Stimulated activated CD4-positive, alpha-beta T cell treated with anti-CD3 and anti-CD28 coated beads, TNF-alpha, amount 100 ng/mL, for 1 hour (primary cell): ENCODE measurements at places on chromosomes 2 and 18.

GRCh38 chr18:43606795-43607194, 329.5 kb upstream of the SYT4 start:
- no peak for DNase-seq

DNA sequence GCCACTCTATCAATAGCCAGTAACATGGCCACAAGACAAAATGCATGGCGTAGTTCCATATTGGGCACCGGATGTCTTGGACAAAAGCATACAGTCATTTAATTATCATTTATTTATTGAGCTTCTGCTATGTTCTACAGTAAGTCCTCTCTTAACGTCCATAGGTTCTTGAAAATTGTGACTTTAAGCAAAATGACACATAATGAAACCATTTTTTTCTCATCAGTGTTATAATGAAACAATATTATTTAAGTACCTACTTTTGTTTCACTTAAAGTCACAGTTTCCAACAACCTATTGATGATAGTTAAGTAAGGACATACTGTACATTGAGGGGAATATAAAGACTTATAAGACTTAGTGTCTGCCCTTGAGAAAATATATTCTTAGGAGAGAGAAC, 84.9 kb downstream of the XRCC5 start:
- no peak for DNase-seq

- DNase-seq: no peak
Observed at GRCh38 chr18:69755856-69756496, 191.7 kb downstream of the CD226 start.

GRCh38 chr18:27363872-27364271, 178.8 kb upstream of the CHST9 start:
- no peak for DNase-seq

GRCh38 chr2:145802133-145802532, 1282.2 kb upstream of the ZEB2 start:
- no peak for DNase-seq

DNA sequence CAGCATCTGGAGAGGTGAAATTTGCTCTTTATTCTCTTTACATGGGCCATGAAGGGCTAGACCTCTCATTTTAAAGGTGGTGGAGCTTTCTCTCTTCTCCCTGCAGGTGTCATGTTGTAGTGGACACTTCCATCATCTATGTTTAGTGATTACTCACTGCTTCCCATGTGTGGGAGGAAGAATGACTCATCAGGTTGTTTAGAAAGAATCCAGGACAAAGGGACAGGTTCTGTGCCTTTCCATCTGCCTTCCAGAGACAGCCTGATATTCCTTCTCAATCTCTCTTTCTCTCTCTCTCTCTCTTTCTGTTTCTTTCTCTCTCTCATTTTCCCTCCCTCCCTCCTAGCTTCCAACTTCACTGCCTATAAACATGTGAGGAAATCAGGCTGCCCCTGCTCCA, 38.7 kb downstream of the SCG2 start:
- DNase-seq: no peak

DNA sequence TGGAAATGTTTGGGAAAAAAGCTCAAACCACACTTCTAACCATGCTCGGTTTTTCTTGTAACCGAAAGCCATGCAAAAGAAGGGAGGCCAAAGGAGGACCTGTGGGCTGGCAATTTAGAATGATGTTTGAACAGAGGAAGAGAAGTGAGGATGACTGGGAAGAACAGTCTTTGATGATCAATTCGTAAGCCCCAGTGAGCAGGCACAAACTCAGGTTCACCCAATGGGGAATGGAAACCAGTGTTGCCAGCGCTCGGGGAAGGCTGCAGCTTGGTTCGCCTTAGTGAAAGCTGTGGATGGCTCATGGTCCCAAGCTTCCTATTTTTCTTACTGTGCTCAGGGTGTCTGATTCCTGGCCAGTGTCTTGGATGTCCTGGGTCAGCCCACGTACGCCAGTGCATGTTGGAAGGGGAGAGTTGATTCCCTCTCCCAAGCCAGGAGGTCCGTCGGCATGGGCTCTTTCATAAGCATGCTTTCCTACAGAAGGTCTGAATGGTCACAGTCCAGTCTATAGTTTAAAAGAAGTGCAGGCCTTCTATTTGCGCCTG, 79.2 kb downstream of the VAPA start:
- no peak for DNase-seq

- DNase-seq: no peak
Observed at GRCh38 chr18:60891936-60892335, 441.3 kb upstream of the CDH20 start.

DNA sequence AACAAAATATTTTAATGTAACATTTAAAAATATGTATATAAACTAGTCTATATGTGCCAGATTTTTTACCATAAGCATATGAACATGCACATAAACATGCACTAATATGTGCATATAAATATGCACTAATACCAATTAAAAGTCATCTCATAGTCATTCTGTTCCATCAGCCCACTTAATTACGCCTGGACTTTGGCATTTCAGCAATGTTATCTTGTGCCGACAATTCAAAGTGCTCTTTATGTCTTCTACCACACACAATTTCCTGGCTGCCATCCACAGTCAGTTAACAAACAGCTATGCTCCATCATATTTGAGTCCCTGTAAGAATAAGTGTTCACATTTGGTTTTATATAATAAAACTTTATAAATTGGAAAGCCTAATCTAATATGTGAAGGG, 92.6 kb upstream of the TSPYL6 start:
- no peak for DNase-seq

- DNase-seq: no peak
Observed at GRCh38 chr2:197873293-197873701, 68.9 kb downstream of the PLCL1 start.

GRCh38 chr2:199405241-199405640, 52.5 kb downstream of the SATB2 start:
- DNase-seq: no peak

DNA sequence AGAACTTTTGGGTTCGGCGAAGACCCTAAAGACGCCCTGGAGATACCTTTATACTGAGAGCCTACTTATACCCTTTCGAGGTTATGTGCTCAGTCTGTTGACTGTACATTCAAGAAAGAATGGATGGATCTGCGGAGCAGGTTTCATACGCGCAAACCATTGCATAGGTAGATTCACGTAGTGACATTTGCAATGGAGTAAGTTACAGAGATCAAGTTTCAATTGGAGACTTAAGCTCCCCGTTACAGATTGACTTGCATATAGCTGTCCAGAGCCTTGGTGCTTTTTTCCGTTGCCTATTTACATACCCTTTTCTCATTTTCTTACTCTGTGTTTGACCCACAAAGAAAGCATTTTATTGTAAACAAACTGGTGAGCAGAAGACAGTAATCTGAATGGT, 923 bp downstream of the PSMD1 start:
- DNase-seq: no peak

DNA sequence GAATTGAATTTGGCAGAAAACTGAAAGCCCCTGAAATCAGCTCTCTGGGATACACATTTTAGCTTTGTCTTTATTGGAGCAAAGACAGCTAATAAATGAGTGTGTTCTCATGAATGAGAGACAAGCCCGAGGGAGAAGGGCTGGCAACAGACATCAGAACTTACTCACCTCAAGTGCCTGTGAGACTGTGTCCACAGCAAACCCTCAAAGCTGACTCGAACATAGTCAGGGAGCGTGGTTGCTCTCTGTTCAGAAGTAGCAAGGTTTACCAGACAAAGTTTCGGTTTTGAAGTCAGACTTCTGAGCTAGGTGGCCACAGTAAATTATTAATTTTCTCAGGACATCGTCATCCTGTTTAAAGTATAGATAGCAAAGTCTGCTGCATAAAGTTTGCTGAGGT, 207.9 kb downstream of the CMPK2 start:
- no peak for DNase-seq

DNA sequence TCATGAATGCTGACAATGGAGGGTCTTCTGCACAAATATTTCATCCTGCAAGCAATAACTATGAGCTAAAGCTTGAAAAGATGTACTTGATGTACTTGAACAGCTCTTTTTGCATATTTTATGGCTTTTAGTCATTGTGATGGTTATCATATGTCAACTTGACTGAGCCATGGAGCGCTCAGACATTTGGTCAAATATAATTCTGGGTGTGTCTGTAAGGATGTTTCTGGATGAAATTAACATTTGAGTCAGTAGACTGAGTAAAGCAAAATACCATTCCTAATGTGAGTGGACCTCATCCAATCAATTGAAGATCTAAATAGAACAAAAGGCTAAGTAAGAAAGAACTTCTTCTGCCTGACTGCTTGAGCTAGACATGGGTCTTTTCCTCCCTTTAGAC, 509.0 kb downstream of the BCL11A start:
- no peak for DNase-seq

DNA sequence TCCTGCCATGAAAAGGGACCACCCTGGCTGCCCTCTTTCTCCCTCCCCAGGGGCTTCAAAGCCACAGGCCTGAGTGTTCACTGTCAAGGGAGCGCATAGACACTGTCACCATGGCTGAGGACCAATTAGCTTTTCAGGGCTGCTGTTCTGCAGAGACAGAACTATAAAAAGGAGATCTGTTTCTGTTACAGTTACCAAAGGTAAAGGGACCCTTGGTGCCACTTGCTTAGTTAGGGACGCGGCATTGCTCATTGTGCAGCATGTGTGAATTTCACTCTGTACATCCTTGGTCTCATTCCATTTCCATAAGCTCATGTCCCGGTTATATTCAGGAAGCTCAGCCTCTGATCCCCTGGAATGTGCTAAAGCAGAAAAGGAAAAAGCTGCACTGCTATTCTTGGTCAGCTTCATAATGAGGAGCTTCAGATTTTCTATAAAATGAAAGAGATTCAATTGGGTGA, 55.5 kb upstream of the RNF152 start:
- DNase-seq: no peak

GRCh38 chr2:133579274-133579673, 11.0 kb upstream of the NCKAP5 start:
- DNase-seq: no peak

- no peak for DNase-seq
Observed at GRCh38 chr2:239552213-239552926, 151.6 kb upstream of the HDAC4 start.

GRCh38 chr2:105875241-105875640, 130.5 kb downstream of the NCK2 start:
- DNase-seq: no peak

- DNase-seq: no peak
Observed at GRCh38 chr2:46075848-46076247, 221.4 kb upstream of the EPAS1 start.

DNA sequence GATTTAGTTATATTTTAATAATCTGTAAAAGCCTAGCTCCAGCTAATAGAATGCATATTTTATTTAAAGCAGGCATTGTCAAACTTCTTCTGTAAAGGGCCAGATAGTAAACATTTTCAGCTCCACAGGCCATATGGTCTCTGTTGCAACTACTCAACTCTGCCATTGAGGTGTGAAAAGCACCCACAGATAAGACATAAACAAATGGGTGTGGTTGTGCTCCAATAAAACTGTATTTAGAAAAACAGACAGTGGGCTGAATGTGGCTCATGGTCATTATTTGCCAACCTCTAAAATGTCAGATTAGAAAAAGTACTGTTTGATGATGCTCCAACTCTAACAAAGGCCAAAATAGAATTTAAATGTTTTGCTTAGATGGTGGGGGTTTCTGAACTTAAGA, 519.9 kb downstream of the RNF144A start:
- DNase-seq: no peak

GRCh38 chr18:48206887-48207286, 202.3 kb downstream of the ZBTB7C start:
- no peak for DNase-seq

DNA sequence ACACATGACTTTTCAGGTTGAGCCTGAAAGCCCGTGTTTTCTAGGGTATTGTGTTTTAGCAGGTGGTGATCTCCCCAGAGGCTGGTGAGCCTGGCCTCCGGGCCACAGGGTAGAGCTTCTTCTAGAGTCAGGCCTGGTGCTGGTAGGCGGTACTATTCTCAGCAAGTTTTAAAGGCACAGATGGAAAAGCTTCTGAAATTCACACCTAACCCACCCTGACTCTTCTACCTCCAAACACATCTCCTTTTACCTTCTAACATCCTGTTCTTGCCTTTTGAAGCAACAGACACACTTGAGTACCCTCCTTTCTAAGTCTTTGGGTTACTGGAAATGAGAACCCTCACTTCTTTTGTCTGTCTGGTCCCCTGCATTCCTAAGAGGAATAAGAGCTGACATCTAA, 191.1 kb downstream of the SETBP1 start:
- DNase-seq: no peak

- DNase-seq: no peak
Observed at GRCh38 chr2:98552499-98553179, 55.7 kb downstream of the COA5 start.

- no peak for DNase-seq
Observed at GRCh38 chr2:217816396-217816869, 186.4 kb downstream of the TNS1 start.

DNA sequence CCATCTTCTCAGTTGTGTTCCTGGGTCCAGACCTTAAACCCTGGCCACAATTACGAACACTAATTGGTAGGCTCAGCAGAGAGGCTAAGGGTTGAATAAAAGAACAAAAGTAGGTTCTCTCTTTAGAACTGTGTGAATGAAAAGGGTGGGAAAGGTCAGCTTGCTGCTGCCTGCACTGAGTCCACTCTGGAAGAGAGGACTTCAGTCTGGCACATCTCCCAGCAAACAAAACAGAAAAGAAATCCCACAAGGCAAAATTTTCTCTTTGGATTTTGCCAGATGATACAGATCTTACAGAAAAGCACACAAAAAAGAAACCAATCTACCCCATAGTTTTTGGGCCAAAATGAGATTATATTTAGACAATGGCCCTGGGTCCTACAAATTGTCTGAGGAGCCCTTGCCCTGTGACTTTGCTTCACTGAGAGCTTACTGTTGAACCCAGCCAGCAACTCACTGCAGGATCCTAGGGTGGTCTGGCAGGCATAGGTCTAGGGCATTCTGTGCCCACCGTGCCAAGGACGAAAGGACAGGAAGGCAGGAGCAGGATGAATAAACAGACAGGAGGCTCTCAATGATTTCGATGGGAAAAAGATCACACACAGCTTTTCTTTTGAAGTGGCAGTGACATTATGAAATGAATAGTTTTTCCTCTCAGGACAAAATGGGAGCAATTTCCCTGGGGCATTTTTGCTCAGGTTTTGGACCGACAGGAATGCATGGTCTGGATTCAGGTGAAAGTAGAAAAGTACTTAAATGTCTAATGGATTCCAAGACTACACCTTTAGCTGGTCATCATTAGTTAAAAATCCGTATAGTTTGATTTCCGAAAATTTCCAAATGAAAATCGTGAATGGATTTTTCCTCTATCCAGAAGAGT, 68.4 kb upstream of the STAM2 start:
- DNase-seq: no peak

DNA sequence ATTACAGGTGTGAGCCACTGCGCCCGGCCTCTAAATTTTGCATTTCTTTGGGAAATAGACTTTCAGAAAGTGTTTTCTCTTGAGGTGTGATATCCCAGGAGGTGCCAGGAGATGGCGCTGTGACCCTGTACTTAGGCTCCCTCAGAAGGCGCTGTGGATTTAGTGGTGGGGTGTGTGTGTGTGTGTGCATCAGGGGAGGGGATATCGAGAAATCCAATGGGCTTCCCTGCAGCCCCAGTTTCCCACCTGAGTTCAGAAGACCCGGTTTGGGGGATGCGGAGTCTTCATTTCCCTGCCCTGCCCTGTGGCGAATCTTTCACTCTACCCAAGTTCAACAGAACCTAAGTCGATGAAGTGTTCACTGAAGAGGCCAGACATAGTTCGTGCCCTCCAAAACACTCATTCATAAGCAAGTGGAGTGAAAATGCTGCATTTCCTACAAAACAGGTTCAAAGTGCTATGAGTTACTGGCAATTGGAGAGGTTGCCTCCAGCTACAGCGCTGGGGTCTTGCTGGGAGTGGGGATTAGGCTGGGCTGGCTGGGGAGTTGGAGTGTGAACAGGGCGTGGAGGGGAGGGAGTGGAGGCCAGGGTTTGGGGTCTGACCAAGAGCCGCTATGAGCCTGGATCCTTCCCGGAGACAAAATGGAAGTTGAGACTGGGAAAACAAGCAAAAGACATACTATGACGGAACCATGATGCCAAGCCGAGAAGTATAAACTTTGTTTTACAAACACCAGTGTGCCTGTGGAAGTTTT, 6.5 kb upstream of the WNT6 start:
- DNase-seq: peak; percentile 64
